ENCODE measurements at places on chromosomes 2 and 18. TPM values are rescaled to one million over a fixed set of nuclear protein-coding genes. Genes with fewer than 3 reads are reported as not detected.

Gene UPP2
- not detected for total RNA-seq

DNA sequence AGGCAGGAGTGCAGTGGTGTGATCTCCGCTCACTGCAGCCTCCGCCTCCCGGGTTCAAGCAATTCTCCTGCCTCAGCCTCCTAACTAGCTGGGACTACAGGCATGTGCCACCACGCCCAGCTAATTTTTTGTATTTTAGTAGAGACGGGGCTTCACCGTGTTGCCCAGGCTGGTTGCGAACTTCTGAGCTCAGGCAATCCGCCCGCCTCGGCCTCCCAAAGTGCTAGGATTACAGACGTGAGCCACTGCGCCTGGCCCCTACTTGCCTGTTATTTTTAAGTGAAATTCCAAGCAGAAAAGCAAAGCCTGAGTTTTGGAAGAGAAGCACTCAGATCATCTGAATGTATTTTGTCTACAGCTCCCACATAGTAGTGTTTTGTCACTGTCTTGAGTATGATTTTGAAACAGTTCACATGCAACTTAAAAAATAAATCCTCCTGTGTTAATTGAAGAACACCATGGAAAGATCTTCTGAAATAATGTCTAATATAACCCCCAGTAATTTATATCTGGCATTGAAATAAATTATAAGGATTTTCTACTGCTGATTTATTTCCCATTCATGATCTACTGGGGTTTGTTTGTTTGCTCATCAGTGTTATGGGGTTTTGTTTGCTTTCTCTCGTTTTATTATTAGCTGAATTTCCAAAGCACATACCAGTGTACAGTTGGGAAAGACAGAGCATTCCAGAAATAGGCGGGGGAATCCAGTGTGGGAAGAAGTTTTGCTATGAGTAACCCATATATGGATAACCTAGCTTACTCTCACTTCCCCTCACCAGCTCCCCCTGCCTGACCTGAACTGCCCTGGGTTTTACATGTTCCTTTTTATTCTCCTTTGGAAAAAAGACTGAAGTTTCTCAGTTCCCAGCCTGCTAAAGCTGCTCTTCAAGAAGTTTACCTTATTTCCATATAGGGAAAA lies 80.1 kb upstream of the MAP3K20 start:
- no peak for DNase-seq
- H3K4me3 ChIP-seq: no peak overlapping the region
- H3K4me1 ChIP-seq: no peaks in the 10 kb centered on the region
- H3K27me3 ChIP-seq: peaks cover 10% of the 10 kb centered on the region

- H3K27ac ChIP-seq: no peak overlapping the region
- H3K4me1 ChIP-seq: peaks cover 28% of the 10 kb centered on the region
- H3K4me3 ChIP-seq: peak overlapping the region; percentile 81
- H3K27me3 ChIP-seq: no peaks in the 10 kb centered on the region
- no peaks in the 10 kb centered on the region for H3K36me3 ChIP-seq
These were observed 1.4 kb upstream of the MALT1 start for GRCh38 chr18:58669731-58670378.

- no peak overlapping the region for H3K4me3 ChIP-seq
- DNase-seq: no peak
- H3K27me3 ChIP-seq: peaks cover 37% of the 10 kb centered on the region
- no peak overlapping the region for H3K27ac ChIP-seq
These were observed 46.9 kb downstream of the MAL start for GRCh38 chr2:95072424-95072823.

GRCh38 chr2:195458936-195459335 lies 198.1 kb upstream of the SLC39A10 start:
- H3K36me3 ChIP-seq: no peaks in the 10 kb centered on the region
- no peak overlapping the region for H3K4me3 ChIP-seq
- no peak overlapping the region for H3K27ac ChIP-seq
- DNase-seq: no peak

- H3K27me3 ChIP-seq: no peaks in the 10 kb centered on the region
- no peaks in the 10 kb centered on the region for H3K36me3 ChIP-seq
- DNase-seq: no peak
These were observed 19.4 kb upstream of the NFE2L2 start for GRCh38 chr2:177283906-177284305.

- H3K36me3 ChIP-seq: peaks cover 43% of the 10 kb centered on the region
- DNase-seq: no peak
- no peaks in the 10 kb centered on the region for H3K27me3 ChIP-seq
- H3K27ac ChIP-seq: no peak overlapping the region
- H3K4me3 ChIP-seq: no peak overlapping the region
These were observed 48.5 kb downstream of the C2orf74 start for GRCh38 chr2:61210332-61210981.
